Keratinocyte (primary cell): ENCODE measurements at places on chromosomes 6 and 20.

DNA sequence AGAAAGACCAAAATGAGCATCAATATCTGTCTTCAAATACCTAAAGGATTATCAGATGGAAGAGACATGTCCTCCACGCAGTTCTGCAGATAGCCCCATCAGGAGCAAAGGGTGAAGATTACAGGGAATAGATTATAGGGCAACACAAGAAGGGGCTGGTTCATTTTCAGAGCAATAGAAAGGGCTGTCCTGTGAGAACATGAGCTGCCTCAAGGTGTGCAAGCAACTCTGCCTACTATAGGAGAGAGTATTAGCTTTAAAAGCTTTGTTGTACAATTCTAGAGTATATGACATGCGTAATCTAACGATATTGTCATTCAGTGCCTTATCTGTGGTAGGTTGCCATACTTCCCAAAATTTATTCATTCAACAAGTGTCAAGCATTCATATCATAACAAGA, 112.7 kb downstream of the NRSN1 start:
- H3K4me1 ChIP-seq = no peaks in the 10 kb centered on the region
- no peak overlapping the region for H3K4me3 ChIP-seq
- DNase-seq = no peak
- H3K27me3 ChIP-seq = no peaks in the 10 kb centered on the region
- no peaks in the 10 kb centered on the region for H3K36me3 ChIP-seq

DNA sequence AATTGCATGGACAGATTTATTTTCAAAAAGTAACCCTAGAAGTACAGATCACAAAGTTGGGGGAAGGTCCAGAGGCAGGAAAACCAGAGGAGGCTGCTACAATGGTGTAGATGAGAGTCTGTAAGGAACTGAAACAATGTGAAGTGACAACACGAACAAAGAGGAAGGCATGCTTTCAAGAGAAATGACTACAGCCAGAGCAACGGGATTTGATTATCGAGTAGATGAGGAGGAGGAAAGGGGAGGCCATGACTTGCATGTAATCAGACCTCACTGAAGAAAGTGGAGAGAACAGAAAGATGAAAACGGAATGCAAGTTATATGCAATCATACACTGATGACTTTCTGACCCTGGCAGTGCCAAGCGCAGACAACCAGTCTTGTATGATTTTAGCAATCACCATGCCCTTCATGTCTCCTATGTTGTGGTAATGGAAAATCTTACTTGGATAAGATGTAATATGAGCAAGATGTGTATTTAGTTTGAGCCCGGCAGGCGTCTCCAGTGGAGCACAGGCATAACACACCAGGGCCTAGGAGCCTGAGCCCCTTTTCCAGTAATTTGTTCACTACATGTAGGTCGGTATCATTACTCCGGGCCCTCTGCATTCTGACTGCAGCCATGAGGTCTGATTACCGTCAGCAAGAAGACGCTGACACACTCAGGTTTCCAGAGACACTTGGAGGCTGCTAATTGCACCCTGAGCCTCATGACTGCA, 34.0 kb upstream of the FAM83C start:
- H3K4me3 ChIP-seq = no peak overlapping the region
- no peak for DNase-seq
- no peak overlapping the region for H3K27ac ChIP-seq
- peaks cover 17% of the 10 kb centered on the region for H3K4me1 ChIP-seq

GRCh38 chr6:143902827-143903226, 38.6 kb downstream of the ZC2HC1B start:
- no peak for DNase-seq
- no peaks in the 10 kb centered on the region for H3K27me3 ChIP-seq
- no peaks in the 10 kb centered on the region for H3K36me3 ChIP-seq

- H3K27ac ChIP-seq = no peak overlapping the region
- H3K4me1 ChIP-seq = no peaks in the 10 kb centered on the region
- H3K4me3 ChIP-seq = no peak overlapping the region
Observed at GRCh38 chr6:43782764-43783513, 12.9 kb downstream of the VEGFA start.

DNA sequence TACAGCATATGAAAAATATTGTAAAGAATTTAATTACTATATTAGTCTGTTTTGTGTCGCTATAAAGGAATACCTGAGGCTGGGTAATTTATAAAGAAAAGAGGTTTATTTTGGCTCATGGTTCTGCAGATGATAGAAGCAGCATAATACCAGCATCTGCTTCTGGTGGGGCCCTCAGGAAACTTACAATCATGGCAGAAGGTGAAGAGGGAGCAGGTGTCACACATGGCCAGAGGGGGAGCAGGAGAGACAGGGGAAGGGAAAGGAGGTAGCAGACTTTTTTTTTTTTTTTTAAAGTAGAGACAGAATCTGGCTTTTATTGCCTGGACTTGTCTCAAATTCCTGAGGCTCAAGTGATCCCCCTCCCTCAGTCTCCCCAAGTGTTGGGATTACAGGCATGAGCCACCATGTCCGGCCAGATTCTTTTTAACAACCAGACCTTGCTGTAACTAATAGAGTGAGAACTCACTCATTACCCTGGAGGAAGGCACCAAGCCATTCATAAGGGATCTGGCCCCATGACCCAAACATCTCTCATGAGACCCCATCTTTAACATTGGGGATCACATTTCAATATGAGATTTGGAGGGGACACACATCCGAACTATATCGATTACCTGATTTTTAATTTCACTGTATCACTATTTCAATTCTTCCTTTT, 64.6 kb downstream of the MAN1A1 start:
- no peak for DNase-seq
- H3K27me3 ChIP-seq = no peaks in the 10 kb centered on the region
- H3K4me1 ChIP-seq = no peaks in the 10 kb centered on the region
- H3K27ac ChIP-seq = no peak overlapping the region
- peaks cover 3% of the 10 kb centered on the region for H3K36me3 ChIP-seq

- DNase-seq = no peak
- no peak overlapping the region for H3K27ac ChIP-seq
- no peaks in the 10 kb centered on the region for H3K4me1 ChIP-seq
- H3K4me3 ChIP-seq = no peak overlapping the region
- H3K36me3 ChIP-seq = no peaks in the 10 kb centered on the region
- H3K27me3 ChIP-seq = no peaks in the 10 kb centered on the region
Observed at GRCh38 chr20:40875116-40876085, 153.2 kb upstream of the TOP1 start.

GRCh38 chr6:110562316-110562915, 86.0 kb upstream of the SLC22A16 start:
- no peak for DNase-seq
- no peaks in the 10 kb centered on the region for H3K27me3 ChIP-seq
- H3K36me3 ChIP-seq = no peaks in the 10 kb centered on the region
- no peak overlapping the region for H3K27ac ChIP-seq

DNA sequence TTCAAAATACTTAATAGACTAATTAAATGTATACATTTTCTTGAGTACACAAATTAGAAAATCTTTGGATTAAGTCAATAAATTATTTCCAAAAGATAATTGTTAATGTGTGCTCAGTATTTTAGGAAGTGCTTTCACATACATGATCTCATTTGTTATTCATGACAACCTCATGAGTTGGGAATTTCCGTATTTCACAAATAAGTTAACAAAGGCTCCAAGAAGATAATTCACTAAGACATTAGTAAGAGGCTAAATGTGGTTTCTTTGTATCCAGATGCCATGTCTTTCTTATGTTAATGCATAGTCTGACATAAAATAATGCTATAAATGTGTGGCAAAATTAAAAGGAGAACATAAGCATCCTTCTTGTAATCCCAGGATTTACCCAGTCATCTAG, 79.5 kb upstream of the TCF21 start:
- H3K36me3 ChIP-seq = no peaks in the 10 kb centered on the region
- no peak overlapping the region for H3K27ac ChIP-seq
- H3K4me1 ChIP-seq = no peaks in the 10 kb centered on the region
- H3K4me3 ChIP-seq = no peak overlapping the region
- H3K27me3 ChIP-seq = no peaks in the 10 kb centered on the region

GRCh38 chr20:34403908-34404307, 40.8 kb downstream of the ITCH start:
- H3K36me3 ChIP-seq = peaks cover 4% of the 10 kb centered on the region
- no peak overlapping the region for H3K27ac ChIP-seq
- no peak overlapping the region for H3K4me3 ChIP-seq
- no peak for DNase-seq
- no peaks in the 10 kb centered on the region for H3K27me3 ChIP-seq

- no peak overlapping the region for H3K27ac ChIP-seq
- H3K4me1 ChIP-seq = peaks cover 13% of the 10 kb centered on the region
- no peaks in the 10 kb centered on the region for H3K36me3 ChIP-seq
- no peak overlapping the region for H3K4me3 ChIP-seq
Observed at GRCh38 chr6:45072016-45072415, 256.1 kb upstream of the RUNX2 start.

GRCh38 chr6:156589281-156589680, 187.9 kb upstream of the ARID1B start:
- no peak overlapping the region for H3K27ac ChIP-seq
- H3K4me1 ChIP-seq = peaks cover 4% of the 10 kb centered on the region
- H3K36me3 ChIP-seq = no peaks in the 10 kb centered on the region
- no peak overlapping the region for H3K4me3 ChIP-seq
- DNase-seq = no peak
- no peaks in the 10 kb centered on the region for H3K27me3 ChIP-seq

GRCh38 chr6:118353564-118353963, 194.5 kb upstream of the PLN start:
- no peaks in the 10 kb centered on the region for H3K27me3 ChIP-seq
- DNase-seq = no peak
- H3K4me1 ChIP-seq = no peaks in the 10 kb centered on the region
- H3K4me3 ChIP-seq = no peak overlapping the region
- no peak overlapping the region for H3K27ac ChIP-seq

- H3K4me1 ChIP-seq = no peaks in the 10 kb centered on the region
- no peaks in the 10 kb centered on the region for H3K27me3 ChIP-seq
- no peaks in the 10 kb centered on the region for H3K36me3 ChIP-seq
Observed at GRCh38 chr6:64815718-64816117, 891.3 kb downstream of the EYS start.

- no peak overlapping the region for H3K27ac ChIP-seq
- no peak for DNase-seq
- H3K4me3 ChIP-seq = no peak overlapping the region
- H3K4me1 ChIP-seq = peaks cover 8% of the 10 kb centered on the region
- no peaks in the 10 kb centered on the region for H3K36me3 ChIP-seq
- H3K27me3 ChIP-seq = no peaks in the 10 kb centered on the region
Observed at GRCh38 chr6:135750081-135750480, 101.4 kb upstream of the PDE7B start.

DNA sequence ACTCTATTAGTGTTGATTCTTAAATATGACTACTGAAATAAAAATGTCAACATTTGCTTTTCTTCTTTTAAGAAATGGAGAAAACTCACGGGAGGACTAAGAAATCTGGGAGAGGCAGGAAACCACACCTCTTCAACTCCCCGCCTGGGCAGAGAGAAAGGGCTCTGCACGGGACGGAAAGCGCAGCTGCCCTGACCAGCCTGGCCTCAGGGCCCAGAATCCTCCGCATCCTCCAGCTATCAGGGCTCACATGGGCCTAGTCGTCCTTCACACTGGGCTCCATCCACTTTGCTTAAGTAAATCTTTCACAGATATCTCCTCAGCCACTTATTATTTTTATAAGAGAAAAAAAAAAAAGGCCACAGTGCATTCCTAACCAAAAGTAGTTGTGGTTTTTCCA, 215.1 kb downstream of the TBXT start:
- H3K4me1 ChIP-seq = no peaks in the 10 kb centered on the region
- no peak for DNase-seq
- H3K36me3 ChIP-seq = no peaks in the 10 kb centered on the region
- no peak overlapping the region for H3K4me3 ChIP-seq
- H3K27me3 ChIP-seq = no peaks in the 10 kb centered on the region
- H3K27ac ChIP-seq = no peak overlapping the region

GRCh38 chr6:13428583-13429405, 58.6 kb downstream of the GFOD1 start:
- H3K36me3 ChIP-seq = no peaks in the 10 kb centered on the region
- no peak for DNase-seq
- H3K4me3 ChIP-seq = no peak overlapping the region

GRCh38 chr6:135115411-135115810, 60.8 kb upstream of the HBS1L start:
- no peaks in the 10 kb centered on the region for H3K27me3 ChIP-seq
- H3K36me3 ChIP-seq = no peaks in the 10 kb centered on the region
- H3K4me1 ChIP-seq = no peaks in the 10 kb centered on the region

GRCh38 chr20:44848254-44849015, 37.1 kb upstream of the YWHAB start:
- no peak overlapping the region for H3K27ac ChIP-seq
- no peak overlapping the region for H3K4me3 ChIP-seq
- H3K4me1 ChIP-seq = no peaks in the 10 kb centered on the region
- H3K36me3 ChIP-seq = no peaks in the 10 kb centered on the region

- no peak overlapping the region for H3K27ac ChIP-seq
- H3K27me3 ChIP-seq = no peaks in the 10 kb centered on the region
- H3K36me3 ChIP-seq = no peaks in the 10 kb centered on the region
- H3K4me3 ChIP-seq = no peak overlapping the region
- DNase-seq = no peak
- H3K4me1 ChIP-seq = no peaks in the 10 kb centered on the region
Observed at GRCh38 chr6:147447835-147448611, 60.5 kb upstream of the SAMD5 start.

DNA sequence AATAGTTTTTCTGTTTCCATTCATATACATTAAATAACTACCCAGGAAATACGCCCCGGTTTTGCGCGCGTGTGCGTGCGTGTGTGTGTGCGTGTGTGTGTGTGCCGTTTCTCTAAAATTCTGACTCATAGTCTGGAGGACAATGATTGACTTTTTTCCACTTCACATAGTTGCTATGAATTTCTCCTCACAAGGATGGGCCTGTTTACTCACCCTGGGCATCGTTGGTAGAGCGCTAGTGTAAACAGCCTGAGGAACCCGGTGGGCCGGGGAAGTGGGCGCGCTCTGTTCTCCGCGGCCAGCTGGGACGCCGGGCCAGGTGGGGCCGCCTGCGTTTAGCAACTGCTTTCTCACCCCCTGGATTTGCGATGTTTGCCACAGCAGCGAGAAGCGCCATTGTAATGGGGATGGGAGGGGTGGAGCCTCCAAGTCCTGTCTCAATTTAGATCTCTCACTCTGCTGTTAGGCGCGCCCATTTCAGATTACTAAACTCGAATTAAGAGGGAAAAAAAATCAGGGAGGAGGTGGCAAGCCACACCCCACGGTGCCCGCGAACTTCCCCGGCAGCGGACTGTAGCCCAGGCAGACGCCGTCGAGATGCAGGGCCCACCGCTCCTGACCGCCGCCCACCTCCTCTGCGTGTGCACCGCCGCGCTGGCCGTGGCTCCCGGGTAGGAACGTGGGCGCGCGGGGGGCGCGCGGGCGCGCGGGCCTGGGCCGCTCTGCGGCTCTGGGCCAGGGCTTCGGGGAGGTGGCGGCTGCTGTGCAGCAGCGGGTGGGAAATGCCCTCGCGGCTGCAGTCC, at the start of gene CD109:
CD109 (plus strand) TSS at position 585 of the 803 bp plus-strand sequence; CDS start at position 598, 13 bp downstream.
- H3K27ac ChIP-seq = peak within 1 kb of the TSS; percentile 97
- no peaks in the 10 kb centered on the region for H3K27me3 ChIP-seq
- DNase-seq = no peak
- H3K4me1 ChIP-seq = peaks cover 36% of the 10 kb centered on the region
- peak within 1 kb of the TSS; percentile 84 for H3K4me3 ChIP-seq

GRCh38 chr20:23071996-23072395, 14.1 kb downstream of the CD93 start:
- no peaks in the 10 kb centered on the region for H3K4me1 ChIP-seq
- DNase-seq = no peak
- H3K4me3 ChIP-seq = no peak overlapping the region
- H3K27me3 ChIP-seq = no peaks in the 10 kb centered on the region
- no peaks in the 10 kb centered on the region for H3K36me3 ChIP-seq
- no peak overlapping the region for H3K27ac ChIP-seq
